Left ventricle myocardium superior (tissue), 1 donor: ENCODE measurements at places on chromosomes 6 and 20. TPM values are rescaled to one million over a fixed set of nuclear protein-coding genes. Genes with fewer than 3 reads are reported as not detected.

DNA sequence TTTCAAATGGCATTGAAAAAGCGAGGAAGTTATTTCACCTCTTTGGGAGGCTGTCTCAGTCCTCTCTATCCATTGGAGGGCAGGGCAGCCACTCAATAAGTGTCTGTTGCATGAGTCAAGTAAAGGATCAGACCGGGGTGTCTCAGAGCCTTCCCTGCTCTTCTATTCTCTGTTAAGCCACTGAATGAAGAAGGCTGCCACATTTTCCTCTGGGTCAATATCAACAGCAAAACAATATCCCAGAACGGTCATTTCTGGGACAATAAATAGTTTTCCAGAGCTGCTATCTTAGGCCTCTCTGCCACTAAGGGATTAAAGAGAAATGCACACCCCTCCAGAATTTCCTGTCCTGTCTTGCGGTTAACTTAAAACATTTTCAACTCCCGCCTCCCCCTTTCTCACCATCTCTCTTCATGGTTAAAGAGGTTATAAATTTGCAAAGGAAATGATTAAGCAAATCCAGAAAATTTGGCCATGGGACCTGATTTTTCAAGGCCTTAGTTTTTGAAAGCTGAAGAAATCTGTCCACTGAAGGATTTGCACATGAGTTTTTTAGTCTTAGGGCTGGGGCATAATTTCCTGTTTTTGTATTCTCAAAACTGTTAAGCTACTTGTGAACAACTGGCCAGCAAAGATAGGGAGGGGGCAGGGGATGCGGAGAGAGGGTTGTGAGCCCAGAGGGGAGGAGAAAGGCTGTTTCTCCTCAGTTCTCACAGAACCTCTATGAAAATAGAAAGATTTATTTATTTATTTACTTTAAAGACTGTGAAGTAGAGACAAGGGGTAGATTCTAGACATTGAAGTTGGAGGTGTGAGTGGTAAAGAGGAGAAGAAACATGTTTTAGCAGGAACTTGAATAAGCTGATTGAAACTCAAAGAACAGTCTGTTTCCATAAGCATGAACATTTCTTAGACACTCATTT, 135.7 kb downstream of the BCAS1 start:
- no peak for DNase-seq

GGTLC1 gene
- not detected for total RNA-seq

GRCh38 chr20:43255877-43256276, 66.2 kb upstream of the PTPRT start:
- DNase-seq, result no peak

DNA sequence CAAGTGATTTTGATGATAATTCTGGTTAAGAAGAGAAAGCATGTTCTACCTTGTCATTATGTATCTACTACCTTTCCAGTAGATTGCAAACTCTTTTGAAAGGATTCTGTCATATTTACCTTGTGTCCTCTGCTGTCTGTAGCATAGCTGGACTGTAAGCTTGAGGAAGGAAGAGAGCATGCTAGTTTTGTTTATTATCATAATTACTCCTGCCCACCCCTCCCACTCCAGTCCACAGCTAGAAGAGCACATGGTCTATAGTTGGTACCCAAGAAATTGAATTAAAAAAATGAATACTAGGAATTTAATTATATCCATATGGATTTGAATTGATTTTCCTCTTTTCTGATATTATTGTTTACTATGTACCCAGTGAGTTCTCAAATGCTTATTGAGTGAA, 40.2 kb downstream of the PDE7B start:
- no peak for DNase-seq

- DNase-seq, result no peak
These were observed 149.0 kb downstream of the HACE1 start for GRCh38 chr6:104710543-104711335.

DNA sequence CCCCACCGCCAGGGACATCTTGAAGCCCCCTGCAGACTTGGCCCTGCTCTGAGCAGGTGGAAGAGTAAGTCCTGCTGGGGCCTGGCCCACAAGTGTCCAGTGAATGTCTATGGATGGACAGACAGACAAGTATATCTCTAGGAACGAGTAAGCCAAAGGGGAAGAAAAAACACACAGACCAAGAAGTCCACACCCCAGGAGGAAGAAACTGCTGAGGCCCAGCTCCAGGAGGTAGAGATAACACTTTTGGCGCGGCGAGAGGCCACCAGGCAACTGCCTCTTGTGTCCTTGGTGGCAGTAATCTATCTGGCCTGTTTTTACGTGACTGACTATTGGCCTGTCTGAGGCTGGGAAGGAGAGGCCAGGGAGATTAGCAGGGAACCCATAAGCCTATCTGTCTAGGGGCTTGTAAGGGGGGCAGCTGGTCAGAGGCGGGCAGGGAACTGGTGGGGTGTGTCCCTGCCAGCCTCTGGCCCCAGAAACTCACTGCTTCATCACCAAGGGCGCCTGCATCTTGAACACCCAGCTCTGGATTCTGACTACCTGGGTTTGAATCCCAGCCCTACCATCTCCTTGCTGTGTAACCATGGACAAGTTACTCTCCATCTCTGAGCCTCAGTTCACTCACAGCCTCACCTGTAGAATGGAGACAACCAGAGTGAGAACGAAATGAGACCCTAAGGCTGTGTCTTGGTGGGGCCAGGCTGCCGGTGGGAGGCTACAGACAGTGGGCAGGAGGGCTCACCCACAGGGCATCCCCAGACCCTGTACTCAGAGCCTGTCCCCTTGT, 31.3 kb downstream of the C20orf203 start:
- no peak for DNase-seq
